Fibroblast of skin of back (primary cell): ENCODE measurements at places on chromosomes 6 and 20.

- DNase-seq, result peak; percentile 73
Measured at GRCh38 chr20:24530131-24530680, 60.8 kb downstream of the SYNDIG1 start.

GRCh38 chr6:64233746-64234145 is 598.1 kb downstream of the PHF3 start:
- no peak for DNase-seq

GRCh38 chr6:148952147-148953035 is 205.6 kb downstream of the UST start:
- DNase-seq, result peak; percentile 52

DNA sequence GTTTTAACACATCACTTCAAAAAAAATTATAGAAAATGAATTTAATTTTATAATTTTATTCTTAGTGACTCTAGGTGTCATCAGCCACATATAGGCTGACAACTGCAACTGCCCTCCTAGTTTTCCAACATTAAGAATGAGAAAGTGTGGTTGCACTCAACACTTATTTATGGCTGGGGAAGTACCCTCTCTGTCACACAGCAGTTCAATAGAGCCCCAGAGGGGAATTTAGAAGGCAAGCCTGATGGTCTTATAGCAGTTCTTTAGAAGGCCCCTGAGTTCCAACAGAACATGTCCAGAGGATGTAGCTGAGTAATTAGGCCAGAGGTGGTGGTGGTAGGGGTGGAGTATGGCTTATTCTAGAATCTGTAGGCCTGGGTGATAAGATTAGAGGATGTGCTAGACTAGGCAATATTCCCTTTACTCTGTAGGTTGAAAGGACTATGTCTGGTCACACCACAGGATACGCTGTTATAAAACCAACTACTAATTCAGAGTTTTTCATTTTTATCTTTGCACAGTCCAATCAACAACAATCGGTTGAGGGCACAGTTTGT is 226.5 kb upstream of the CITED2 start:
- no peak for DNase-seq

DNA sequence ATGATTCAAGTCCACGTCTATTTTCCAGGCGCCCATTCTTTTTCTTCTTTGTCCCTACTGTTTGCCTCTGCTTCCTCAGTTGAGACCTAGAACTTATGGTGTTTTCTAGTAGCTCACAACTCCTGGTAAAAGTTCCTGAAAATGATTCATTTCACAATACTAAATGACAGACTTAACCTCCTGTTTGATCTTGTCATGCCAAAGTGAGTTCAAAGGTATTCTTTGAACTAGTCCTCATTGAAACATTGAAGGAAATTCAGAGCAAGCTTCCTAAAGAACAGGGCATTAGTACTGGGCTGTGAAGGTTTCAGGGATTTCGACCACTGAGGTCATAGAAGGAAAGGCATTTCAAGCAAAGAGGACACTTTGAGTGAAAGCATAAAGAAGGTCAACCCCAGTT is 132.8 kb downstream of the IBTK start:
- no peak for DNase-seq

DNA sequence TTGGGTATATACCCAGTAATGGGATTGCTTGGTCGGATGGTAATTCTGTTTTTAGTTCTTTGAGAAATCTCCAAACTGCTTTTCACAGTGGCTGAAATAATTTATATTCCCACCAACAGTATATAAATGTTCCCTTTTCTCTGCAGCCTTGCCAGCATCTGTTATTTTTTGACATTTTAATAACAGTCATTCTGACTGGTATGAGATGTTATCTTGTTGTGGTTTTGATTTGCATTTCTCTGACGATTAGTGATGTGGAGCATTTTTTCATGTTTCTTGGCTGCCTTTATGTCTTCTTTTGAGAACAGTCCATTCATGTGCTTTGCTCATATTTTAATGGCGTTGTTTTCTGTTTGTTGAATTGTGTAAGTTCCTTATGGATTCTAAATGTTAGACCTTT is 641.6 kb downstream of the HACE1 start:
- DNase-seq, result peak; percentile 29

DNA sequence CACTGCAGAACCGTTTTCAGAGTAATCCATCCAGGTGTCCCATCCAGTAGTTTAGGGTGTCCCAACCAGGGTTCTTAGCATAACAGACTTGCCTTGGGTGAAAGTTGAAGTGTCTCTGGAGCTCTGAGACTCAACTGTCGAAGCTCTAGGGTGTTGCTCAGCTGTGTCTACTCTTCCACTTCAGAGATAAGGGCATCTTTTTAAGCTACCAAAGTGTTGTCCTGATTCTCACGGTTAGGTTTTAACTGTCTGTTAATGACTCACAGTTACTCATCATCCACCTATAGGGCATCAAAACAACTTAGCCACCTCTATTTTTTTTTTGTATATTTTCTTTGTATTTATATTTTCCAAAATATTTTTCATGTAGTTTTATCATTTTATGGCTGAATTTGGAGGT is 36.9 kb upstream of the TBX18 start:
- no peak for DNase-seq

DNA sequence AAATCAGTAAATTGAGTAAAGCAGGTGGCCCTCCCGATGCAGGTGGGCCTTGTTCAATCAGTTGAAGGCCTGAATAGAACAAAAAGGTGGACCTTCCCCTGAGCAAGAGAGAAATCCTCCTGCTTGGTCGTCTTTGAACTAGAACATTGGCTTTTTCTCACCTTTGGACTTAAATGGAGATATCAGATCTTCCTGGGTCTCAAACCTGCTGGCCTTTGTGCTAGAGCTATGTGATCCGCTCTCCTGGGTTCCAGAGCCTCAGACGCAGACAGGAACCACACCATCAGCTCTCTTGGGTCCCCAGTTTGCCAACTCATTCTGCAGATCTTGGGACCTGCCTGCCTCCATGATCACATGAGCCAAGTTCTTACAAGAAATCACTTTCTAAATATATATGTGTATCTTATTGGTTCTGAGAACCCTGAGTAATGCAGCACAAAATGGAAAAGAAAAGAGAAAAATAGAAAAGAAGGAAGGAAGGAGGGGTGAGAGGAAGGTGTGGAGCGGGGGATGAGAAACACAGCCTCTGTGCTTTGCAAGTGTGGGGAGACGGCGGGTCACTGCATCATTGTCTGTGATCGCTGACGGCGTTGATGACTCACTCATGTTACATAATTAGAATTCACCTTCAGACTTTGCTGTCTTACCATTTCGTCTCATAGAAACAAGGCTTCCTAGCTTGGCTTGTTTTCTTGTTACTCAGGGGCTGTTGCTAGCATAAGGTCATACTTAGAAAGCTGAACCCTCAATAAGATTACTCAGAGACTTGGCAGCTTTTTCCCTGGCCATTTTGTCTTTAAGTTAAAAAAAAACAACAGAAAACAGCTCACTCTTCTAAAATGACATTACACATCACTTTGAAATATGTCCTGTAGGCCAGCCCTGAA is 85.7 kb upstream of the NEDD9 start:
- peak; percentile 99 for DNase-seq

- no peak for DNase-seq
Measured at GRCh38 chr6:157806856-157807215, 16.2 kb upstream of the SNX9 start.
